Right renal cortex interstitium (tissue), 3 donors: ENCODE measurements at places on chromosomes 1 and 21.

DNA sequence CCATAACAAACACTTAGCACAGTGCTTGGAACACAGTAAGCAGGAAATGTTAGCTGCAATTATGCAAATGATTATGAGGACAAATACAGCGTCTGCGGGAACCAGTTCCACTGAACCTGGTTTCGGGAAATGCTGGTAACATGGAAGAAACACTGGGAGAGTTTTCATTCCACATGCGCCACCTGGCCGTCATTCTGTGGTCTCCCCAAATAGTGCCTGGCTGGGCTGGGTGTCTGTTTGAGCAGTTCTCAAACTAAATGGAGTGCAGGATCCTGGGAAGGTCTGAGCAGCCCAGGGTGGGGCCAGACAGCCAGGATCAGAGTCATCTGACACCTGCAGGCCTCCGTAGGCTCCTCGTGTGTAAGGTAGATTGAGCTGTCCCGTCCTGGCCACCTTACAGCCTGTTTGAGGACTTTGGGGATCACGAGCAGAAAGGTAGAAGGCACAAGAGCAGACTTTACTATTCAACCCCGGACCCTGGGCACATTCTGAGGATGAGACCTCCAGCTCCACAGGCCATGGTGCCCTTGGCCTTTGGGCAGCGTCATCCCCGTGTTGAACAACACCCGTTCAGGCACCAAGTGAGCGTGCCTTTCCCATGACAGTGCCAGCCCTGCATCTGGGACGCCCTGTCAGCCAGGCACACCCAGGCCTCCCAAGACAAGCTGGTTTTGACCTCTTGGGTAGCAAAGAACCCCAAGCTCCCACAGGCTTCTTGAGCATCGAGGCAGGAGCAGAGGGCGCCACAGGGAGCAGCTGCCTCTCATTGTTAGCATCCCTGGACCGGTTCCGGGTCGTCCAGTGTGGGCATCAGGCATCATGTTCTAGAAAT, 101.9 kb downstream of the PRDM2 start:
- no peak for DNase-seq

- no peak for DNase-seq
Measured at GRCh38 chr1:216119600-216119999, 303.6 kb downstream of the USH2A start.

- DNase-seq: no peak
Measured at GRCh38 chr1:30420519-30421050, 302.8 kb downstream of the MATN1 start.

- DNase-seq: no peak
Measured at GRCh38 chr1:205770618-205771017, 4.7 kb downstream of the RAB29 start.

- no peak for DNase-seq
Measured at GRCh38 chr1:89041721-89042120, 19.1 kb upstream of the GBP3 start.

- DNase-seq: no peak
Measured at GRCh38 chr1:11869104-11869503, 10.4 kb upstream of the NPPB start.

- no peak for DNase-seq
Measured at GRCh38 chr1:153428791-153429190, 12.5 kb downstream of the S100A7A start.

DNA sequence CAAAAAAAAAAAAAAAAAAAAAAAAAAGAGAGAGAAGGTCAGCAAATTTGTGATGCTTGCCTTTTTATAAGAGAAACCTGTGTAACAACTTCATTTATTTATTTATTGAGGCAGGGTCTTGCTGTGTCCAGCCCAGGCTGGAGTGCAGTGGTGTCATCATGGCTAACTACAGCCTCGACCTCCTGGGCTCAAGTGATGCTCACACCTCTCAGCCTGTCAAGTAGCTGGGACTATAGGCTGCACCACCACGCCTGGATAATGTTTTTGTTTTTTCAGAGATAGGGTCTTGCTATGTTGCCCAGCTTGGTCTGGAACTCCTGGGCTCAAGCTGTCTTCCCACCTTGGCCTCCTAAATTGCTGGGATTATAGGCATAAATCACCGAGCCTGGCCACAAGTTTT, 42.4 kb downstream of the DHCR24 start:
- no peak for DNase-seq

DNA sequence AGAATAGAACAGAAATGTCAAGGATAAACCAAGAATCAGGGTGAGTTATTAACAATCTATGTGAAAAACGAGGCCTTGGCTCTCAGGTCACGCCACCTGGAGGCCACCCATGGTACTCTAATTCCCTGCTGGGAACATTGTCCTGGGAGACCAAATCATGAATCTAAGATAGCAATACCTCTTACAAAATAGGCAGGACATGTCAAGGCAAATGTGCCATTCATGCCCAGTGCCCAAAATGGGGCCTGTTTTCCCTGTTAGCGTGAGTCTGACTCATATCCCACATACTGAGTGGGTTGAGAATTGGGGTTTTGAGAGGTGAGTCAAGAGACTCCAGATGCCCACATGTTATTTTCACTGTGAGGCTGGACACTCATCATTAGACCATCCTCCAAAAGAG, 380.8 kb downstream of the HHIPL2 start:
- no peak for DNase-seq

DNA sequence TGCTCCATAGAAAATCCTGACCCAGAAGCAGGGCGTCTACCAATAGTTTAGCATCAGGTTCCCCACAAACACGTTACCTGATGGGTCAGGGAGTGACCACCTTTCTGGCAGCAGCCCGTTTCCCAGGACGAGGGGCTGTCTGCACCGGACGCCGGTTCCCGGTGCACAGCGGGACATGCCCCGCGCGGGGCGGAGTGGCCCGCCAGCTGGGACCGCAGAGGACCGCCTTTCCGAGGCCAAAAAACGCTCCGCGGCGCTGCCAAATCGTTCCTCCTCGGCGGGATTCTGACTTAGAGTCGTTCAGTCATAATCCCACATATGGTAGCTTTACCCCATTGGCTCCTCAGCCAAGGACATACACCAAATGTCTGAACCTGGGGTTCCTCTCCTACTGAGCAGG, 126.1 kb downstream of the LIPI start:
- no peak for DNase-seq

DNA sequence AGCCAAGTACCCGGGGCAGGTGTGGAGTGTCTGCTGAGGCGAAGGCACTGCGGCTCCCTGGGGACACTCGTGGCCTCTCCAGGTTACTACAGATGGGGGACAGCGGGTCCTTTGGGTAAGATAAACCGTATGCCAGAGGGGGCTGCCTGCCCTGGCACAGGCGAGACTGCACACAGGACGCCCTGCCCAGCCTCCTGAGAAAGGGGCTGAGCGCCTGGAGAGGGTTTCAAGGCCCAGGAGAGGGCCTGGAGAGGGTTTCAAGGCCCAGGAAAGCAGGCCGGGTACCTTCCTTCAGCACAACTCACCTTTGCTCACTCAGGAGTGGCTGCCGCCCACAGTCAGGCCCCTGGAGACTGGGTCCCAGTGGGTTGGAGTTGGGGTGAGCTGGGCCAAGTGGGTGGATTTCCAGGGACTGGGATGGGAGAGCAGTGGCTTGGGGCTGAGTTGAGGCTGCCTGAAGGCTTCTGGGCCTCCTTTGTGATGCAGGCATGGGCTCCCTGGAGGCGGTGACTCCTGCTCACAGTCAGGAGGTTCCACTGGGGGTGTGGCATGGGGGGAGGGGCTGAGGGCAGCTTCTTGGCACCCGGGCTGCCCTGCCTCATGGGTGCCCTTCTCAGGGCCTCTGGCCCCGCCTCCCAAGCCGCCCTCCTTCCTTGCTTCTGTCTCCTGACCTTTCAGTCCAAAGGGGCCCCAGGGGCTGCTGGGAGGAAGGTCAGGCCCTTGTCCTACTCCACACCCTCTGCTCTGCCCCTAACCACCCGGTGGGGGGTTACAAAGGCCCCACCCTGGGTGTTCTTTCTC, at the start of gene MMEL1:
MMEL1 (minus strand) TSS at position 456 of the 801 bp plus-strand sequence. CDS start 3,532 bp downstream, outside the sequence.
- DNase-seq: no peak

DNA sequence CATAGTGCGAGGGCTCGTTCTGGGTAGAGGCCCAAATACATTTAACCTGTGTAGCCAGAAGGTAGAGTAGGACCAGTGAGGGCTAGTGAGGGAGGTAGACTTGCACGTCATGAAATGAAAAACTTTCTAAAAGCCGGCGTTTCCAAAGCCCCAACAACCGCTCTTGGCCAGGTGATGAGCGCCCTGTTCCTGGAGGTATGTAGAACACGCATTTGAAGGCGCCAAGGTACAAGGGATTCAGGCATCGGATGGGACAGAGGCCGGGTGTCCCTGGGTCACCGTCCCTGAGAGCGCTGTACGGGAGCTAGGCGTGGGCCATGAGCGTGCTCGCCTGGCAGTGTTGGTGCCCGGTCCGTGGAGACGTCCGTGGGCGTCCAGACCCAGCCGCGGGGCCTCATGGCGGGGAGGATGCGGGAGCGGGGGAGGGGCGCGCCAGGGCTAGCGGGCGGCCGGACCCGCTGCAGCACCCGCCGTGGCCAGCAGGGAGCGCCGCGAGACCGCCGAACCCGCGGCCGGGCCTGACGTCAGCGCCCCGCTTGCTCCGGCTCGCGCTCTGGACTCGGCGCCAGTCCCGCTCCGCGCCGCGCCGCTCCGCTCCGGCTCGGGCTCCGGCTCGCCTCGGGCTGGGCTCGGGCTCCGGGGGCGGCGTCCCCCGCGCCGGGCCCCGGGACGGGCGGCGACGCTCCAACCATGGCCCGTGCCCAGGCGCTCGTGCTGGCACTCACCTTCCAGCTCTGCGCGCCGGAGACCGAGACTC, at the start of gene PTPRU:
PTPRU (plus strand) TSS at position 568 of the 757 bp plus-strand sequence; CDS start at position 691, 123 bp downstream.
- DNase-seq: no peak

GRCh38 chr1:102851616-102852015, 256.7 kb downstream of the COL11A1 start:
- DNase-seq: no peak

GRCh38 chr1:1361982-1362423, 3.6 kb upstream of the MXRA8 start:
- DNase-seq: no peak

DNA sequence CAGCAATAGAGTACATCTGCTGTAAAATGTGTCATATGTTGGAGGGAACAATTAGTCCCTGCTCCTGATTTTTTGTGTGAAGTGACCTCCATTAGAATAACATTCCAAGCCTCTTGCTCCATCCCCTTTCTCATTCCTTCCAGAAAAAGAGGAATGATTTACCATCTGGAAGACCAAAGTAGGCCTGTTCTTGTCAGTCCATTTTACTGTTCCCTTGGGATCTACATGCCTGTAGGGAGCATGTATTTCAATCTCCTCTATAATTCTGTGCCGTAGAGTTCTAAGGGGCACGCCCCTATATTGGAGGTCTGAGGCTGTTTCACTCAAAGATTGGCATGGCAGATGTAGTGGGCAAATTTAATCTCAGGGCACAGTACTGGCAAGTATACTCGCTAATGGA, 48.8 kb upstream of the MAN1A2 start:
- no peak for DNase-seq

GRCh38 chr1:166600574-166600973, 238.7 kb upstream of the POGK start:
- no peak for DNase-seq

DNA sequence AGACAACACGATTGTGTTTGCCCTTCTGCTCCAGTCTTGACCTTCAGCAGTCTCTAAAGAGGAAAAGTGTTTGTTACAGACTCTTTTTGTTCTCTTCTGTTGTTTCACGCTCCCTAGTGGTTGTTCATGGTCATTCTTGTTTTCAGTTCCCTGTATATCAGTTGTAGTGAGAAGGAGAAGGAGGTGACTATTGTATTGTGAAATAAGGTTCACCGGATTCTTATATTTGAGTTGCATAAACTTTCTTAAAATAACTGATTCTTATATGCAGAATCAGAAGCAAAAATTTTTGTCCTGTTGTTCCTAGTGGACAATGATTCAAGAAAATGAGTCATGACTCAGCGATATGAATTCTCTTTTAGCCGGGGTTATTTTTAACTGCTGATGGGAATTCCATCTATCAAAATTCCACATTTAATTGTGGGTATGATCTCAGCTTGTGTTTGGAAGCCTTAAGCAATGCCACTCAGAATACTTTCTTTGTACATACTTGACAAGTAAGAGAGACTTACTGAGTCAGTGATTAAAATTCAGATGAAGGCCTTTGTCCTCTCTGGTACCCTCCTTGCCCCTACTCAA, 152.2 kb downstream of the CLEC20A start:
- no peak for DNase-seq

DNA sequence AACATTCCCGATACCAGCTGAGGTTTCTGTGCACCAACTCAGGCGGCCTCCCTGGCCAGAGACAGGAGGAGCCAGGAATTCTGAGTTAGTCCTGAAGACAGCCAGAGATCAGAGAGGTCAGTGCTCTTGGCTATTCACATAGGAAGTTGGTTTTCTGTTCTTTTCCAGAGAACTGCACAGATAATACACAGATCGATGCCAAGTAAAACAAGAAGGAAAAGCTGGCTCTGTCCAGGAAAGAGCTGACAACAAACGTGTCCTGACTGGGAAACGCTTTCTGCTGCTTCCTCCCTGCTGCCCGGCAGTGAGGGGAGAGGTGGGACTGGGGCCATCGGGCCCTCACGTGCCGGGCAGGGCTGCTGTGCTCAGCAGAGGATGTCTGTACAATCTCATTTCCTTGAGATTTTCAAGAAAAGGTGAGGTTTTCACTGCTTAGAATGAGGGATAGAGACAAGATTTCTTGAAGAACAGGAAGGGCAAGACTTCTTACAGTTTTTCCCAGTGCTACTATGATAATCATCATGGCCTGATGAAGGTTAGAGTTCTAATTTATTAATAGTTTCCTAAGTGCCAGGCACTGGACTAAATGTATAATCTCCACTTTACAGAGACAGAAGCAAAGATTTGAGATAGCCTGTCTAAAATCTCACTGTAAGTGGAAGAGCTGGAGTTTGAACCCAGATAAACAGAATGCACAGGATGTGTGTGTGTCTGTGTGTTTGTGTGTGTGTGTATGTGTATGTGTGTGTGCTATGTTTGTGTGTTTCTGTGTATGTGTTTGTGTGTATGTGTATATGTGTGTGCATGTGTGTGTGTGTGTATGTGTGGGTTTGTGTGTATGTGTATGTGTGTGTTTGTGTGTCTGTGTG, 211.0 kb upstream of the RAB4A start:
- no peak for DNase-seq

- no peak for DNase-seq
Measured at GRCh38 chr1:45512641-45513054, 9.0 kb downstream of the PRDX1 start.

GRCh38 chr1:231460614-231461013, 38.5 kb upstream of the EGLN1 start:
- DNase-seq: no peak

GRCh38 chr1:95086949-95087533, 14.3 kb upstream of the ALG14 start:
- DNase-seq: no peak

- no peak for DNase-seq
Measured at GRCh38 chr1:51663721-51664120, 46.8 kb downstream of the OSBPL9 start.

DNA sequence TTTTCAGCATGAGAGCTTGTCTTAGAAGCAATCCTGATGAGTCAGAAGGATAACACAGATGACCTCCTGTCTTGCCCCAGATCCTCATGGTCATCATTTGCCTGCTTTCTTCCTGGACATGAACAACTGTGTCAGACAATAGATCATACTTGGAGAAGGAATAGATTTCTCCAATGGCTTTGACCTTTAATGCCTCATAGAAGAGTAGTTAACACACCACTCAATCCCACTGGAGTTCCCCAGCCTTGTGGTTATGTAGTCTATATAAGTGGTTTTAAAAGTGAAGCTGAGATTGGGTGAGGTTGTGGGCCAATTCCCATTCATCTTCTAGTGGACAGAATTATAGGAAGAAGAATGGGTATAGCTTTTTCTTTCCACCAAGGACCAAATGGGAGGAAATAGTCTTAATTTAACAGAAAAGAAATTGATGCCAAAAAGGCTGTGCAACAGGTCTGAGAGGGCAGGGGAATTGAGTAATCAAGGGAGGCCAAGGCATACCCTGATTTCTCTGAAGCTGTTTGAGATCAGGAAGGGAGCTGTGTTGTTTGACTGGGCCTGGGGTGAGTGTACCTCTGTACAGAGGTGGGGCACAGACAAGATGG, 14.4 kb downstream of the PRCC start:
- DNase-seq: no peak
